ENCODE measurements at places on chromosomes 6 and 20.

- no peak for DNase-seq
Observed at GRCh38 chr6:40359808-40360207, 227.4 kb downstream of the LRFN2 start.

GRCh38 chr6:10550764-10551163, 29.6 kb downstream of the GCNT2 start:
- no peak for DNase-seq

DNA sequence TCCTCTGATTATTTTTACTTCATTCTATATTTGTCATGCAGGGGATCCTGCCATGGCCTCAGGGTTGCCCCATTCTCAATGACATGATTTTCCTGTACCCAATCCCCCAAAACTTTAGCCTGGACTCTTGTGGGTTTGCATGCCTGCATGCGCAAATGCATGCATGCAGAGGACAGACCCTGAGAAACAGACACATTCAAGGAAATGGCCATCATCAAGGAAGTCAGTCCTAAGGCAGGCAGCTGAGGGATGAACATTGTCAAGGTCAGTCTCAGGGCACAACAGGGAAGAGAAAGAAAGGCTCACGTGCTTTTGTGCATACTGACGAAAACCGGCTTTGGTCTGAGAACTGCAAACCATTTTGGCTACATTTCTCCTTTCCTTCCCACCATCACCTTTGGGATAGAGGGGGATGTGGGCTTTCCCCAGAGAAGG, 13.1 kb downstream of the NEDD9 start:
- DNase-seq, result no peak

DNA sequence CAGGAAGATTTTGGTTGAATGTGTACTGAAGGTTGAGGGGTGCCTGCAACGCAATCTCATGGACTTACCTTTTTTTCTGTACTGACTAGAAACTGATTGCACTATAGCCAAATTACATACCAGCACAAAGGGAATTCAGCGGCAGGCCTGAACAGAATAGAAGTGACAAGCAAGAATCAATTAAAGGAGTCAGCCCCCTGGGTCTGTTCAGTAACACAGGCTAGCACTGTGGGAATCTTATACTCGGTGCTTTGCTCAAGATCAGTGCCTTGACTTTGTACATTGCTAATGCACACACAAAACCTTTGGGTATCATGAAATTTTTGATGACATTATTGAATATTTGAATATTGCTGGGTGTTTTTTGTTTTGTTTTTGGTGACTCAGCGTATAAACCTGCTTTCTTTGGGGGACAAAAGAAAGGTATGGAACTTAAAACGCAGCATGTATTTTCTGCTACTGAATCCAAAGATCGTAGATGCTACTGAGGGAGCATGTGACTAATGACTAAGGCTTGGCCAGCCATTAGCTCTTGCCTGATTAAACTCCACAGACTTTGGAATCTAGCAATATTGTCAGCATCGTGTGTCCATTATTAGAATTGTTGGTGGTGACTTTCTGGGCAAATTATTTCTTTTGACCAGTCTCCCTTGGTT, 236.6 kb downstream of the ARID1B start:
- DNase-seq, result no peak

GRCh38 chr6:71642120-71642519, 244.2 kb upstream of the RIMS1 start:
- DNase-seq, result no peak

DNA sequence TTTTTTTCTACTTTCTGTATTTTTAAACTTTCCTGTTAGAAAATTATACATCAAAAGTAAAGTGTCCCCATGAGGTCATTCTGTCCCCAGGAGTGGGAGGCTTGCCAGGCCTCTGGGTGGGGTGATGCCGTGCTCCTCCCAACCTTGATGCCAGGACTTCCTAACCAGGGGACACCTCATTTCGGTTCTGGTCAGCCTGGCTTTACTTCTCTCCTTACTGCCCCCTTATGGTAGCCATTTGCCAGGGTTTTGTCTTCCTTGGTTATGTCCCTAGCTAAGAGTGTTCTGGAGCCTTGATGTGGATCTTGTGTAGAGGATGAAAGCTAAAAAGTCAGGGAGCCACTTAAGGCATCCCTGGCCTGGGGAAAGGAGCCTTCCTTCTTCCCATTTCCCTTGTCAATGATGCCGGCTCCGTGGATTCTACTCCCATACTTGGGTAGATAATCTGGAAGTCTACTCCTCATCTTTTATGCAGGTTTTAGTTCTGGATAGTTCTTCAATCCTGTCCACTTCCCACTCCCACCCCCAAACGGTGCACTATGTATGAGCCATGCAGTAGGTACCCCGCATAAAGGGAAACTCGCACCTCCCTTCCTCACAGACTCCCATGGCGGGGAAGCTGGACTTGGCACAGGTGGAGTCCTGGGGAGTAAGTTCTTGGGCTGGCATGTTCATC, 164.1 kb upstream of the SALL4 start:
- DNase-seq, result peak; percentile 4

GRCh38 chr20:33910529-33911327, 83.0 kb upstream of the RALY start:
- no peak for DNase-seq

- peak; percentile 16 for DNase-seq
Observed at GRCh38 chr6:154951345-154952200, 43.5 kb upstream of the TIAM2 start.

DNA sequence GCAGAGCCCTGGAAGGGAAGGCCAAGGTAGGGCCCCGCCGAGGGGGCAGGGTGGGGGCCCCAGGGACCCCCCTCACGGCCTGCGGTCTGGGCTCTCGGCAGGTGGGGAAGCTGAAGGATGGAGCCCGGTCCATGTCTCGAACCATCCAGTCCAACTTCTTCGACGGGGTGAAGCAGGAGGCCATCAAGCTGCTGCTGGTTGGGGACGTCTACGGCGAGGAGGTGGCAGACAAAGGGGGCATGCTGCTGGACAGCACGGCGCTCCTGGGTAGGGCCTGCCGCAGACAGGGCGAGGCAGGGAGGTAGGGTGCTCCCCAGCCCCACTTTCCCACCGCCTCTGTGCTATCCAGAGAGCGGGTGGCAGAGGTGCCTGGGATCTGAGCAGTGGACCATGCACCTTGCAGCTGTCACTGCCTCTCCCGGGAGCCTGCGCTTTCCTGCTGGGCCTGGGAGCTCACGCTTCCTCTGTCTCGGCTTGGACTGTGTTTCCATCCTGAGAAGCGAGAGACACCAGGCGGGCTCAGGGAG, 83.1 kb downstream of the SYNJ2 start:
- DNase-seq, result no peak

DNA sequence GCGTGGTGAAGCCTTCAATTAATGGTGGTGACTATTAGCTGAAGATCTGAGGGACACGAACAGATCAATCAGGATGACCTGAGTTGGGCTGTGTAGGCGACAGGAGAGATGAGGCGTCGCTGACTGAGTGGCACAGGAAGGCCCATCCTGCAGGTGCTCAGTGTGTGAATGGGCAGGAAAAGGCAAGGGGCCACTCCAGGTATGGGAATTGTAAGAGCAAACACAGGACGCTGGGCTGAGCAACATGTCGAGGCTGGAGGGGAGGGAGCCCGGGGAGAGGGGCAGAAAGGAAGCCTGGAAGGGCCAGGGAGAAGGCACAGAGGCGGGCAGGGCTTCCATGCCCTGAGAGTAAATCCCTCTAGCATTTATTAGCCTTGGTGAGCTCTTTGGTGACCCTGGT, 151.0 kb downstream of the VEGFA start:
- DNase-seq, result no peak

DNA sequence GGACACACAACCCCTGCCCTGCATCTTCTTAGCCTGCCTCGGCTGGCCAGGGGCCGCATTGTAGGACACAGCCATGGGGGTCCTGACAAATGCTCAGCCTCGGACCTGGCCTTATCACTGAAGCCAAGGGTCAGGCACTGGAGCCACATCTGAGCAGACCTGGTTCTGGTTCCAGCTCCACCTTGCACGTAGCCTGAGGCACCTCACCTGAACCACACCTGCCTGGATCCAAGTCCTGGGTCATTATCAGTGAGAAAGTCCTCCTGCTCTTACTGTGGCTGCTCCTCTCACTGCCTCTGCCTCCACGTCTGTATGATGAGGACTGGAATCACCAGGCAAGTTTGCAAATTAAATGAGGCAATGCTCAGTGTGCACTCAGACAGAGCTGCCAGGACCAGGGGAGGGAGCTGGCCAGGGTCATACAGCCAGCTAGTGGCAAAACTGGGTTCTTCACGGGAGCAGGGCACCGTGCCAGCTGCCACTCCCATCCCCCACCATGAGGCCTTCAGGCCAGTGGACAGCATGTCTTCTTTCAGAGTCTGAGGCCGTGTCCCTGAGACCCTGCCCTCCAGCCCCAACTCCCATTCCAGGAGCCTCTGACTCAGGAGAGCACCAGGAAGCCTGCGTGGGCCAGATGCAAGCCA, 40.2 kb downstream of the MRPL14 start:
- no peak for DNase-seq

GRCh38 chr6:108711071-108711470, 137.2 kb upstream of the ARMC2 start:
- no peak for DNase-seq

DNA sequence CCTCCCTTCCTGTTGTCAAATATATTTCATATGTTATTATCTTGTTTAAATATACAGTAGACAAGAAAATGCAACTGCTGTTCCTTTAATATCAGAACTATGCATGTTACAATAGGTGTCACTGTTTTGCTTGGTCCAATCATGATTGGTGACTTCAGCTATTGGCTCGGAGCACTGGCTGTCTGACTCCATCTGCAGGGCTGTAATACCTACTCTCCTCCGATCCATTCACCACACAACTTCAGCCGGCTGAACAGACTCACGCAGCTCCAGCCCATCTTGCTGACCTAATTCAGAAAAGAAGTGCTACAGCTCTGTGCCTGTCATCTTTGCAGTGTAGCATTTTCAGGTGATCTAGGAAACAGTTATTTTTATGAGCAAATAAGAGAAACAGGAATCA, at the start of gene BTBD3:
TSS of gene BTBD3 (plus strand) at position 231 of the 400 bp plus-strand sequence. CDS start 383 bp downstream, outside the sequence.
- DNase-seq, result no peak

Measured in CD4-positive, alpha-beta T cell treated with Interleukin-6 for 4 hours (primary cell).